ENCODE measurements at places on chromosomes 3 and 15. TPM values are rescaled to one million over a fixed set of nuclear protein-coding genes. Genes with fewer than 3 reads are reported as not detected.

Gene ABI3BP
- 148 TPM for total RNA-seq

Gene TMEM266
- total RNA-seq = 0.07 TPM

Gene IQCF5
- total RNA-seq = not detected

Gene CDCP1
- total RNA-seq = 87.6 TPM

Gene SKOR1
- total RNA-seq = 0.17 TPM

Gene SRGAP3
- 7.6 TPM for total RNA-seq

Gene VIPR1
- total RNA-seq = 2.2 TPM

Gene PLSCR4
- 119 TPM for total RNA-seq

Gene TPRG1
- total RNA-seq = 0.52 TPM

Gene EPHB1
- 0.98 TPM for total RNA-seq

Gene MST1R
- 1.4 TPM for total RNA-seq

Data from smooth muscle cell of the pulmonary artery (primary cell).